CD4-positive, CD25-positive, alpha-beta regulatory T cell (primary cell): ENCODE measurements at places on chromosomes 6 and 20.

DNA sequence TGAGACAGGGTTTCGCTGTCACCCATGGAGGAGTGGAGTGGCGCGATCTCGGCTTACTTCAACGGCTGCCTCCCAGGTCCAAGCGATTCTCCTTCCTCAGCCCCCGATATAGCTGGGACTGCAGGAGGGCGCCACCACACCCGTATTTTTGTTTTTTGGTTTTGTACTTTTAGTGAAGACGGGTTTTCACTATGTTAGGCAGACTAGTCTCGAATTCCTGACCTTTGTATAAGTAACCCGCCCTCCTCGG, 115.4 kb upstream of the BTN3A2 start:
- DNase-seq, result peak; percentile 3

GRCh38 chr20:57966620-57967019, 256.8 kb upstream of the PMEPA1 start:
- no peak for DNase-seq

DNA sequence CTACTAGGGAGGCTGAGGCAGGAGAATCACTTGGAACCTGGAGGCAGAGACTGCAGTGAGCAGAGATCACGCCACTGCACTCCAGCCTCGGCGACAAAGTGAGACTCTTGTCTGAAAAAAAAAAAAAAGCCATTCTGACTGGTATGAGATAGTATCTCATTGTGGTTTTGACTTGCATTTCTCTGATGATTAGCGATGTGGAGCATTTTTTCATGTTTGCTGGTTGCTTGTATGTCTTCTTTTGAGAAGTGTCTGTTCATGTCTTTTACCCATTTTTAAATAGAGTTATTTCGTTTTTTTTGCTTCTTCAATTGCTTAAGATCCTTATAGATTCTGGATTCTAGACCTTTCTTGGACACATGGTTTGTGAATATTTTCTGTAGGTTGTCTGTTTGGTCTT, 103.5 kb upstream of the SIM1 start:
- DNase-seq, result peak; percentile 10

- DNase-seq, result no peak
Observed at GRCh38 chr6:137248702-137249101, 29.5 kb upstream of the IFNGR1 start.

GRCh38 chr6:138988469-138988834, 399 bp upstream of the REPS1 start:
- DNase-seq, result no peak

GRCh38 chr20:30486103-30486478, 771.4 kb upstream of the DEFB115 start:
- DNase-seq, result no peak

GRCh38 chr6:43515808-43516207, 918 bp downstream of the YIPF3 start:
- no peak for DNase-seq

DNA sequence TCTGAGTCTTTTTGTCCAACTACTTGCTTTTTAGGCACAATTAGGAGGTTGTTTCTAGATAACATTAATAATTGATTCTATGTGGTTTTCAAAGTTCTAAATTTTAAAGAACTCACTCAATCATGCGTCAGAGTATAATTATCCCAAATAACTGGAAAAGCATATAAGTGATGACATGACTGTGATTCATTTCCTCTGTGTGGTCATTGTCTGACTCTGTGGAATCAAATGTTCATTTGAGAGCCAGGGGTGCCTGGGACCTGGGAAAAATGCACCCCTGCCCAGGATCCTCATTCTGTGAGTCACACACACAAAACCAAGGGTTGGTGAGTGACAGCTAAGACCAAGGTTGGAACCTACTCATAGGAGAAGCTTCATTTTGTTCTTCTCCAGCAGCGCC, 127.1 kb upstream of the MLIP start:
- DNase-seq, result no peak

GRCh38 chr6:32168350-32168749, 4.0 kb downstream of the EGFL8 start:
- DNase-seq, result no peak

GRCh38 chr6:163526346-163526745, 111.8 kb downstream of the QKI start:
- no peak for DNase-seq

DNA sequence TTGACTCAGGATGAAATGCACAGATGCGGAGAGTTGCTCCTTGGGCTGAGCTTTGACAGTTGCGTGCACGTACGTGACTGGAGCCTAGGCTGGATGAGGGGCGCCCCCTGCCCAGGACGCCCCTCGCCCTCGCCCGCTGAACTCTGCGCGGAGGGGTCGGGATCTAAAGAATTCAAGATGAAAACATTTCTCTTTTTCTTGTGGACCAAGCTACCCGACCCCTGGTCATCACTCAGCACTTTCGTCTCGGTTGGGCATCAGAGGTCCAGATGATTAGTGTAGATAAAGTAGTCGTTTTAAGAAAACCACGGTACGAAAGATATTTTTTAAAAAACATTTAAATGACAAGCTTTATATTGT, 700 bp downstream of the DTD1 start:
- DNase-seq, result no peak

GRCh38 chr20:10893321-10893720, 219.5 kb upstream of the JAG1 start:
- no peak for DNase-seq

DNA sequence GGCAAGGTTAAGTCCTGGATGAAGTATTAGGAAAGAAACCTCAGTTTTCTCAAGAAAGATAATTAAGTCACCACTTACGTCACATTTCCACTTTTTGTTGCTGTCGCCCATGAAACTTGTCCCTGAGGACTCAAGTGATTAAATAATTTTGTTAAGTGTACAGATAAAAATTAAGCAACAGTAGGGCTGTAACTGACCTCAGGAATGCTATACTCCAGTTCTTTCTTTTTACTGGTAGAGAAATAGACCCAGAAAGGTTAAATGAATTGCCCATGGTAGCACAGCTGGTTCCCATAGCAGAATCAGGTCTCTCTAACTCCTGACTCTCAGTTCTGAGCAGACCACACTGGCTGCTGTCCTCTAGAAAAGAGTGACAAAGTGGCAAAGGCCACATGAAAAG, 54.5 kb downstream of the CLIC5 start:
- DNase-seq, result no peak

GRCh38 chr6:71651636-71652035, 234.7 kb upstream of the RIMS1 start:
- DNase-seq, result no peak

- DNase-seq, result no peak
Observed at GRCh38 chr6:47161176-47161687, 119.1 kb upstream of the ADGRF1 start.

GRCh38 chr6:70967049-70967448, 10.2 kb upstream of the B3GAT2 start:
- no peak for DNase-seq

DNA sequence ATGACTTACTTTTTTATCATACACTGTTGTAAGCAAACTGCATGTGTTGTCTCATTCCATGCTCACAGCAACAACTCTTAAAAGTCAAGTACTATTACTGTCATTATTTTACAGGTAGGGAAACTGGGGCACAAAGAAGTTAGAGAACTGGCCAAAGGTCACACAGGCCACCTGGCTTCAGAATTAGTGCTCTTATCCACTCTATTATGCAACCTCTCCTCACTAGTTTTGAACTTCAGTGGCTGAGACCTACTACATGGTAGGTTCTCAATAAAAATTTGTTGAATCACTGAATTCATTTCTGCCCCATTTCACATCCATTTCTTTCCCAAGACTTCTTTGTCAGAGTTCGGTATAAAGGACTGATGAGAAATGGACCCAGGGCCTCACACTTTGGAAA, 2.3 kb upstream of the BTN3A3 start:
- DNase-seq, result no peak

GRCh38 chr6:10730254-10730653, 7.4 kb downstream of the TMEM14C start:
- no peak for DNase-seq

DNA sequence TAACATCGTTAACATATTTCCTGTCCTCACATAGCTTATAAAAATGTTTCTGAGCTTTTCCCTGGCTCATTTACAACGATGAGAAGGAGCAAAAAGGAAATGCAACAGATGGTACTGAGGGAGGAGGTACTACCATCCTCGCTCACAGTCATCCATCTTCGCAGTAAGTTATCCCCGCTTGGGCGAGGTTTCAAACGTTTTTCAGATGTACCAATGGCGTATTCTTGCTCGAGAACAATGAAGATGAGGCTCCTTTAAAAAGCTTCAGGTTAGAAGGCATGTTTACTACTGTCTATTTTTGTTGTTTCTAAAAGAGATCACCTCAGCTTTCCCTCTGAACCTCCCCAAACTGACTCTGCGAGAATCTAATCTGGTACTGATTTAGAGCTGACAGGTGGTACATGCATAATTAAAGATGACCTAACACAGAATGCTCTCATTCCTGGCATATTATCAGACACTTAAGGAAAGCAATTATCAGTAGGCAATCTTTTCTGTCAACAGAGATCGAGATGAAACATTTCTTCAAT, 178.7 kb downstream of the GJA10 start:
- DNase-seq, result no peak

GRCh38 chr6:133393891-133394290, 152.7 kb downstream of the EYA4 start:
- DNase-seq, result no peak

- DNase-seq, result no peak
Observed at GRCh38 chr6:165274611-165275010, 34.8 kb downstream of the C6orf118 start.

- DNase-seq, result no peak
Observed at GRCh38 chr20:51500936-51501335, 41.6 kb downstream of the NFATC2 start.

- no peak for DNase-seq
Observed at GRCh38 chr20:4897600-4897999, 103.7 kb downstream of the SLC23A2 start.

DNA sequence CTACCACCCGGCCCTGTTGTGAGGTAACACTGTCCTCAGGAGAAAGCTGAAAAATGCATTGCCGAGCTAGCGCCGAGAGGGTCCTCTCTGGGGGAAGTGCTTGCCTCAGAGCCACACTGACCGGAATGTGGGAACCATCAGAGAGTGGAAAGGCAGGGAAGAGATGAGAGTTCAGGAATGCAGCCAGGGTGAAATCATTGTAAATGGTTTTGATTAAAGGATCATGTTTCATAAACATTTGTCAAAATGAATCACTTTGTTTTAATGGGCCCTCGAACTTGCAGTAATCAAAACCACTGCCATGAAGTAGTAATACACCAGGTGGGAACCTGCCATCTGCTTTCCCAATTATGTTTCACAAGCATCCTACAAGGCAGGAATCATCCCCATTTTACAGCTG, 16.9 kb upstream of the IL17F start:
- no peak for DNase-seq

DNA sequence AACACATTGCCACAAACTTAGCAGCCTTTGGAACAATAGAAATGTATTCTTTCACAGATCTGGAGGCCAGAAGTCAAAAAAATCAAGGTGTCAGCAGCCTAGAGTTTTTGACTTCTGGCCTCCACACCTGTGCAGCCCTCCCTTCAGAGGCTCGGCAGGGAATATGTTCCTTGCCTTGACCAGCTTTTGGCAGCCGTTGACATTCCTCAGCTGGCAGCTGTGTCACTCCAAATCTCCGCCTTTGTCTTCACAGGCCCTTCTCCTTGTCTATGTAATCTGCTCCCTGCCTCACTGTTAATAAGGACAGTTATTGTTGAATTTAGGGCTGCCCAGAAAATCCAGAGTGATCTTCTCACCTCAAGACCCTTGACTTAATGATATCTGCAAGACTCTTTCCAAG, 17.2 kb upstream of the AHI1 start:
- no peak for DNase-seq

DNA sequence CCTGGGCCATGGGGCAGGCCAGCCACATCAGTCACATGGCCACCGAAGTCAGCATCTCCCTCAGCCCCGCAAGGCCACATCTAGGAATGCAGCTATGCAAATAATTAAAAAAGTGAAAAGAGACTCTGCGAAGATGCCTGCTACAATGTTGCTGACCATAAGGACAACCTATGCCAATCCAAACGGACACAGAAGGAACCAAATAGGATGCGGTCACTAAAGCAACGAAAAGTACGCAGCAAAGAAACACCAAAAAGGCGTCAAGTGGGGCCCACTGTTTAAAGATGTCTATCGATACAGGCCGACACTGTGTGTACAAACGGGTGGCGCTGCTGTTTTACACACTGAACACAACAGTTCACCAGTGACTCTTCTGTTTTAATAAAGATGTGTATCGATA, 56.4 kb downstream of the TAF4 start:
- DNase-seq, result no peak

- no peak for DNase-seq
Observed at GRCh38 chr20:49140834-49141233, 47.3 kb downstream of the STAU1 start.

GRCh38 chr6:8065519-8065911, 1.3 kb upstream of the BLOC1S5 start:
- no peak for DNase-seq

DNA sequence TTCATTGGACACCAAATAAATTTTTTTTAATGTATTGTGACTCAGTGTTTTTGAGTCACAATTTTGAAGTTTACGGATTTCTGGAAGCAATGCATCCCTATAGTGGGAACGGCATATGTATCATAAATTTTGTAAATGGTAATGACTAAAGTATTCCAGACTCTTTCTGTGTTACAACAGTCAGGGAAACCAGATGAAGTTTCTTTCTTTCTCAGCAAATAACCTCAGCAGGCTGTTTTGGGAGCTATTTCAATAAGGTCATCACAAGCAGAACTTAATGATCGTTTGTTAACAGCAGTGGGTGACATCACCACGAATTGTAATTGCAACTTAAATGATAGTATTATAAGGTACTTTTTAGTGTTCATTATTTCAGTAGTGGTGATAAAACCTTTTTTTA, 52.0 kb downstream of the HIVEP1 start:
- no peak for DNase-seq

GRCh38 chr20:4689220-4689619, 32.5 kb upstream of the PRND start:
- no peak for DNase-seq

GRCh38 chr6:149924933-149925252, 2.0 kb upstream of the RAET1G start:
- no peak for DNase-seq

DNA sequence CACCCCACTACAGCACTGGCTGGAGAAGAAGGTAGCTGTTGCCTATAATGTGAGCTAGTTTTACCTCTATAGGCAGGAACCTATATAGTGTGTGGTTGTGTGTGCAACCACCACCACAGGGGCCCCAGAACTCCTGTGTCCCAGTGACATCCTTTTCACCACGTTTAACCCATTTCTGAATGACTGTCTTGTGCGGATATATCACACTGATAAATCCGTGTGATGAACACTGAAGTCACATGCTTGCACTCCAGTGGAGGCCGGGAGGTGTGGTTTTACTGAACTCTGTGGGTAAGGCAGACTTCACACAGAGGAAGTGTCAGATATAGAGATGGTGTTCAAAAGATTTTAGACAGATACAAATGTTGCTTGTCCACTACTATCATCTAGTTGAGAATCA, 32.5 kb downstream of the SDHAF4 start:
- no peak for DNase-seq

GRCh38 chr6:132708771-132709170, 5.1 kb downstream of the VNN1 start:
- DNase-seq, result no peak

GRCh38 chr20:37846573-37846972, 56.4 kb upstream of the VSTM2L start:
- DNase-seq, result no peak
